ENCODE measurements at places on chromosomes 12 and 14.

- DNase-seq = no peak
Observed at GRCh38 chr12:27982385-27982784, 9.9 kb upstream of the PTHLH start.

GRCh38 chr12:13979772-13980378 is 1.5 kb downstream of the GRIN2B start:
- no peak for DNase-seq

DNA sequence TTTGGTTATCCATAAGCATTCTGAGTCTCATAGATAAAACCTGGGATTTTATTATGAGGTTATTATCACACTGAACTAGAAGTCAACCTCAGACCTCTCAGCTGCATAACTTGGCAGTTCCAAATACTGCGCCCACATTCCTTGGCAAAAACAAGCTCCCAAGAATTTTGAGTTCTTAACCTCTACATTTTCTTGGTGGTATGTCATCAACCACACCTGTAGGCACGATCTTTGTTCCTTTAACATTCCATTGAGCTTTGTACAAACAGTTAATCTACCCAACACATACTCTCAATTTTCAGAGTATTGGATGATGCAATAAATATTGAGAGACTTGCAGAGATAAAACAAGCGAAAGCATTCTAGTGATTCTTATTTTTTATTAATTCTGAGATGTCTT is 371.8 kb upstream of the PRICKLE1 start:
- no peak for DNase-seq

DNA sequence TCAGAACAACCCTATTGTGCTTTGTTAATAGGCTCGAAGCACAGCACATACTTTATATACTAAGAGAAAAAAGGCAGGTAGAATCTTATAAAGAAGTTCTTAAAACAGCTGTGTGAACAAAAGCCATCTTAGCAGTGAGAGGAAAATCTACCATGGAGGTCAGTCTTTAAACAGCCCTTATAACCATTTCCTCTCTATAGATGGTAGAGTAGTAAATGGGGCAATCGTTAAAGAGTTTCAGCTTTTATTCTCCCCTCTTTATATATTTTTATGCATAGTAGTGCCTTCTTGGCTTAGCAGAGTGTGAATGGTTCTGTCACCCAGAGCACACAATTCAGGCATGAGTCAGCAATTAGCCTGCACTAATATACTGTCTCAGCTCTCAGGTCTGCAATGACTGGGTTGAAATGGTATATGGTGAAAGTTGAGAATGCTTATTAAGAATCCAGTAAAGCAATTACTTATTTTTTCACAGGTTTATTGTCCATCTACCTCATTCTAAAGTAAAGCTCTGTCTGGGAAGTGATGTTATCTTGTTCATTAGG is 305.0 kb downstream of the NELL2 start:
- no peak for DNase-seq

DNA sequence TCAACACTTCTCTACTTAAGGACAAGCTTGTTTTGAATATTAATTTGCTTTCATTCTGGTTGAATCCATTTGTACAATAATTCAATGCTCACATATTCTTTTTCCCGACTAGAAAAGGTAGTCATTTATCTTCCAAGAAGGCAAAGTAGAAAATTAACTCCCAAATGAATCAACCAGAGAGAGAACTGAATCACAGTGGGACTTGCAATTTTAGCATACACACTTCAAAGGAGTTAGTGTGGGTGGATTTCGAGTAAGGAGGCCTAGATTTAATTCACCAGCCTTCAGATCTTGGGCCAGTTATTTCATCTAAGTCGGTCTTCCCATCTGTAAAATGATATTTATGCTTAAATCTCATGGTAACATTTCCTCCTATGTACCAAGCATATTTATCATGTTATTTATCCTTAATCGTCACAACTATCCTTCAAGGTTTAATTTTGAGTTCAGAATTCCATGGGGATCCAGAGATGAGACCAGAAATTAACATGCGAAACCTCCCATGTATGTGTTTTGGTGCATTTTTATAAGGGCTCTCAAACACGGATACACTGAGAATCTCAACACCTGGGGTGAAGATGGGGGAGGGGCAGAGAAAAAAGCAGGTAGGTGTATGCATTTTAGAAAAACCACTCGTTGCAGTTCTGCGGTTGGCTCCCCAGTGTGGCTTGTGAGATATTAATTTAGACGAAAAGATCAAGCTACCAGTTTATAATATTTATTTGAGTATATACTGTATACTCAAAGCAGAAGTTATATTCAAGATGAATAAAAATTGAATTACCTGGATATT is 38.9 kb upstream of the IL22 start:
- no peak for DNase-seq

- no peak for DNase-seq
Observed at GRCh38 chr14:68501614-68502052, 291.2 kb downstream of the ZFP36L1 start.

DNA sequence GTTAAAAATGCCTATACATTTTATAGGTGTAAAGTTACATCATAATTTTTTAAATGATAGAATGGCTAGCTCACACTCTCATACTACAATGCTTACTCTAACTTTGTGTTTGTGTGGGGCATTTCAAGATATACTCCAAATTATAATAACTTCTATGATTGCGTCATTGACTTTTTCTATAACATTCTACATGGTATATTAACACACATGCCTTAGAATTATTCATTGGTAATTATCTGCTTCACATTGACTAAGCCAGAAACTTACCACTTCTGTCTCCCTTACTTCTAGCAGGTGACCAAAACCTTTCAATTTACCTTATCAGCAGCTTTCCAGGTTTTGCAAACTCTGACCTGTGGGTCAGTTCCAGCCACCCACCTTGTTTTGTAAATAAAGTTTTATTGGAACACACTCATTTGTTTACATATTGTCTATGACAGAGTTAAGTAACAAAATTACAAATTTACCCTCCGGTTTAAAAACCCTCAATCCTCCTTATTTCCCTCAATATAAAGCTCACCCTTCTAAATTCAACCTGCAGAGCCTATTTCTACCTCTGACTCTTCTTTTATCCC is 12.7 kb upstream of the FLRT2 start:
- DNase-seq = no peak

- no peak for DNase-seq
Observed at GRCh38 chr12:6215932-6216494, 15.8 kb downstream of the CD9 start.

DNA sequence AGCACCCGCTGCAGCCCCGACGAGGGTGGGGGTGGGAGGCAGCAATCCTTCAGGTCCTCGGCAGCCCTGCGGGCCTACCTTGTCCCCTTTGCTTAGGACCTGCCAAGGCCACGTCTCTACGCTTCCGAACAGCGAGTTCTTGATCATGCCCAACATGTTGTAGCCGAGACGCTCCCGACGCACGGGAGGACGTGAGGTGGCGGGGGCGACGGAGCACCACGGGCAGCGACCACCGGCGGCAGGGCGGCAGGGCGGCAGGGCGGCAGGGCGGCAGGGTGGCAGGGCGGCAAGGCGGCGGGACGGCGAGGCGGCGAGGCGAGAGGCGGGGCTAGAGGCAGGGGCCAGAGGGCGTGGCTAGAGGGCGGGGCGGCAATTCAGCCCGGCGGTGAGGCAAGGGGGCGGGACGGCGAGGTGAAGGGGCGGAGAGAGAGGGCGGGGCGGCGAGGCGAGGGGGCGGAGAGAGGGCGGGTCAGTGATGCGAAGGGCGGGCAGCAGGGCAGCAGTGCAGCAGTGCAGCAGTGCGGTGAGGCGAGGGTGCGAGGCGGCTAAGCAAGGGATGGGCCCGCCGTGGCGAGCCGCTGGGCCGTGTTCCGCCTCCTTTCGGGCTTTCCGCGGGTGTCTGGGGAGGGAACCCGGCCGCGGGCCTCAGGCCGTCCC is at the start of gene HEBP1:
TSS of gene HEBP1 (minus strand) at position 307 of the 657 bp plus-strand sequence. CDS start at position 156, 151 bp downstream.
- DNase-seq = peak; percentile 98

DNA sequence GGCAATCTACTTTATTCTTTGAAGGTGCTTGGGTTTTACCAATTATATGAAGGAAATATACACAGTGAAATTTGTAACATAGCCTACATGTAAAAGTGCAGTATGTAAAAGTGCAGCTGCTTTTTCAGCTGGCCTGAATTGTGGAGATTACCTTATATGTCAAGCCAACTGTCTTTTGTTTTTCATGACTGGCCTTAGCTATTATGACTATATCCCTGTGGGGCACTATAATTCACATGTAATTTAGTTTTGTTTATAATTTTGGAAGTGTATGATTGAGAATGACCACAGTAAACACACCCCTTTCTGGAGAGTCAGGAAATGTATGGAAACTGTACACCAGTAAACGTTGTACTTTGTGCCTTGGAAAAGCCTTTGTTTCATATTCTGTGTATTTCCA is 435.0 kb upstream of the STXBP6 start:
- no peak for DNase-seq

- DNase-seq = no peak
Observed at GRCh38 chr14:90518069-90518940, 121.5 kb downstream of the CALM1 start.

GRCh38 chr12:15772405-15773018 is 16.7 kb downstream of the EPS8 start:
- DNase-seq = no peak

- no peak for DNase-seq
Observed at GRCh38 chr12:114360485-114360884, 45.5 kb downstream of the TBX5 start.

- no peak for DNase-seq
Observed at GRCh38 chr12:122107261-122107660, 28.7 kb downstream of the MLXIP start.

DNA sequence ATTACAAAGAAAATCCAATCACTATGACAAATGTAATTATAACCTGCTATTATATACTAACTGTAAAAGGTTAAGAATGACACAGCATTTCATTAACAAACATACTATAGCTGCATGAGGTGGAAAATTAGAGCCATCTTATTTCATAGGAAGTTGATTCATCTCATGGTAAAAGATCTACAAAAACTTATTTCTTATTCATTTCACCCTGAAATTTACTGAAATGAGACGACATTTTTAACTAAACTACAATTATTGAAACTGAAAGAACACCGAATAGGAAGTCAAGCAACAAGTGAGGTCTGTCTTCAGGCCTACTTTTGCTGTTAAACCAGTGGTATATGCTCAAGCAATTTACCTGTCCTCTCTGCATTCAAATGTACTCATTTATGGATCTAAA is 87.2 kb downstream of the CEP83 start:
- no peak for DNase-seq

DNA sequence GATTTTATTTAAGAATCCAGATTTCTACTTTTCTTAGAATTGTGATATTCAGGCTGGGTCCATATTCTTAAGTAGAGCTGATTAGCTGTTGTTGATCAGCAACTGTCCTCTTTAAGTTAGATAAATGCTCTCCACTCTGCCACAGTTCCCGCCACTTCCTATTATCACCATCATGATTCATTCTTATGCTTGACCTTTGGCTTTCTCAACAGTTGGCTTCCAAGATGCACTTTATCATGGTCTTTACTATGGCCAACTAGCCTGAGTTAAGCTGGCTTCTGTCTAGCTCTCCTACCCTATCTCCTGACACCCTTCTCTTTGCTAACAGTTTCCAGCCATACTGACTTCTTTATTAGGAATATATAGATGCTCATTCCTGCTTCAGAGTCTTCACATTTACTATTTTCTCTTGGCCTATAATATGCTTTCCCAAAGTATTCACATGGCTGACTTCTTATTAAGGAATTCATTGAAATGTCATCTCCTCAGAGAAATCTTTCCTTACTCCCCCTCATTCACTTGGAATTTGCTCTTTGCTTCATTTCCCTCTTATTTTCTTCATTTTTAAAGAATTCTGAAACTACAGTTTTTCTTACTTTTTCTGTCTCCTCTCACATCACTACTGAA is 149.0 kb upstream of the IGF1 start:
- no peak for DNase-seq

- no peak for DNase-seq
Observed at GRCh38 chr12:128078301-128078971, 188.5 kb upstream of the TMEM132C start.

GRCh38 chr12:112514926-112515642 is 96.3 kb downstream of the PTPN11 start:
- DNase-seq = no peak

DNA sequence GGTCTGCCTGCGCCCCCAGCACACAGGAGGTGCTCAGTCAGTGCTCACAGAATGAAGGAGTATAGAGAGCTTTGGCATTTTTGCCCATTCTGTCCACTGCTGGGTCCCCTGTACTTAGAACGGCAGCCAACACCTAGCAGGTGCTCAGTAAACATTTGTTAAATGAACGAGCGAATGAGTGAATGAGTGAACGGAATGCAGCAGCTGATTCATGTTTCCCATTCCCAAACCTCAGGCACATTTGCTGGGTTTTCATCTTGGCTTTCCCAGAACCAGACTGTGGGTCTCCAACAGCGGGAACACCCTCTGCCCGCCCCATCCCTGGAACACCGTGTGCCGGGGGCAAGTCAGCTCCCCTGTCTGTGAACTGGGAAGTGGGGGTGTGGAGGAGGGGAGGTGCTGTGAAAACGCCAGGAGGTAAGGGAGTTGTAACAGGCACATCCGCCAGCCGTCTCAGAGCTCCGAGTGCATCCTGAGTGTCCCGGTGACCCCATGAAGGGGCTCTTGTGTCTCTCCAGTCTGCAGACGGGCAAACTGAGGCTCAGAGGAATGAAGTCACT is 47.3 kb downstream of the SCARB1 start:
- DNase-seq = no peak

GRCh38 chr12:95622879-95623278 is 71.6 kb upstream of the USP44 start:
- no peak for DNase-seq

- no peak for DNase-seq
Observed at GRCh38 chr12:84822525-84822924, 90.1 kb downstream of the SLC6A15 start.

DNA sequence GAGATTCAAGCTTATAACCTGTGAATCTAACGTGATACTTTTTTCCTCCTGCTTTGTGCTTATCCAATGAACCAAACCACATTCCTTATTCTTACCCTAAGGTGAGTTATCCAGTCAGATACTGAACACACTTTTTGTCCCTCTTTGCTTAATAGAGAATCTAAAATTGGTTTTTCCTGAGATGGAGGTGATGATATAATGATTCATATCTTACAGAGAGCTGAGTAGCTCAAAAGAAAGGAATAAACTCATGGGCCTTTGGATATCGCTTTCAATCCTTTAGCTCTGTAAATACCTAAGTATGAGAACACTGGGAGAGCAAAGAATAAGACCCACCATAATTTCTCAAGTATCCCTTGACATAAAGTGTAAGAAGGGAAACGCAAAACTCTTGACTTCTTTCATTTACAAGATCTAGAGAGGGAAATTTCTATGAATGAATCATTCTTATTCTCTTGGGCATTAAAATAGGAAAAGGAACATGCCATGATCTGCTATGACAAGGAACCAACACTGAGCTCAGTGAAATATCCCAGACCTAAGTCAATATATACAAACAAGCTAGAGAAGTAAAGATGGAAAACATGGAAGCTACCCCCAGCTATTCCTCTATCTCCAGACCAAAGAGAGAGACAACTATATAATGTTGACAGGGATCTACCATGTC is 81.8 kb upstream of the STAC3 start:
- no peak for DNase-seq

- DNase-seq = no peak
Observed at GRCh38 chr12:87982208-87982607, 47.0 kb downstream of the C12orf50 start.

GRCh38 chr12:46743456-46743855 is 82.3 kb downstream of the SLC38A4 start:
- DNase-seq = no peak

GRCh38 chr12:100382338-100382737 is 25.5 kb downstream of the SLC17A8 start:
- DNase-seq = no peak
